Stimulated activated CD4-positive, alpha-beta T cell treated with anti-CD3 and anti-CD28 coated beads, Interleukin-15, amount 100 ng/mL, for 48 hours (primary cell): ENCODE measurements at places on chromosomes 4 and X.

- DNase-seq: no peak
Observed at GRCh38 chrX:16612257-16612897, 37.6 kb upstream of the S100G start.

DNA sequence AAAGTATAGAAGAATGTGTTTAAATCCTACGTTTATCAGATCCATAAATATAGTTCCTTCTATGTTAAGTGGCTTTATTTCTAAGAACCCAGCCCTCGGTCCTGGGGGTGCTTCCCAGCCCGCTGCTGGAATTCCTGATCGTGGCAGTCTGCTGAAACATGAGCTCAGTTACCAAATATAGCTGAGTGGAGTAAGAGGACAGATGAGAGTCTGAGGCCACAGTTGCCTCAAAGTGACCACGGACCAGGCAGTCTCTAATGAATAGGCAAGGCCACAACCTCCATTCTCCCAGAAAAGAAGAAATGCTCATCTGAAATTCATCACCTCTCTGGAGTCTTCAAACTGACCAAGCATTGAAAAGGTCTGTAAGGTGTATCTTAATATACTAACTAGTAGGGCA is at the start of gene PALLD:
PALLD (plus strand) TSS at position 219 of the 400 bp plus-strand sequence.
- DNase-seq: no peak

- no peak for DNase-seq
Observed at GRCh38 chrX:71217298-71217697, 5.7 kb upstream of the GJB1 start.

GRCh38 chrX:56729152-56729850 is at the start of gene NBDY:
TSS of gene NBDY (plus strand) at chrX:56729243. CDS start at chrX:56729354, 111 bp downstream.
- DNase-seq: peak; percentile 13

GRCh38 chr4:57044996-57045395 is 65.2 kb downstream of the IGFBP7 start:
- no peak for DNase-seq

DNA sequence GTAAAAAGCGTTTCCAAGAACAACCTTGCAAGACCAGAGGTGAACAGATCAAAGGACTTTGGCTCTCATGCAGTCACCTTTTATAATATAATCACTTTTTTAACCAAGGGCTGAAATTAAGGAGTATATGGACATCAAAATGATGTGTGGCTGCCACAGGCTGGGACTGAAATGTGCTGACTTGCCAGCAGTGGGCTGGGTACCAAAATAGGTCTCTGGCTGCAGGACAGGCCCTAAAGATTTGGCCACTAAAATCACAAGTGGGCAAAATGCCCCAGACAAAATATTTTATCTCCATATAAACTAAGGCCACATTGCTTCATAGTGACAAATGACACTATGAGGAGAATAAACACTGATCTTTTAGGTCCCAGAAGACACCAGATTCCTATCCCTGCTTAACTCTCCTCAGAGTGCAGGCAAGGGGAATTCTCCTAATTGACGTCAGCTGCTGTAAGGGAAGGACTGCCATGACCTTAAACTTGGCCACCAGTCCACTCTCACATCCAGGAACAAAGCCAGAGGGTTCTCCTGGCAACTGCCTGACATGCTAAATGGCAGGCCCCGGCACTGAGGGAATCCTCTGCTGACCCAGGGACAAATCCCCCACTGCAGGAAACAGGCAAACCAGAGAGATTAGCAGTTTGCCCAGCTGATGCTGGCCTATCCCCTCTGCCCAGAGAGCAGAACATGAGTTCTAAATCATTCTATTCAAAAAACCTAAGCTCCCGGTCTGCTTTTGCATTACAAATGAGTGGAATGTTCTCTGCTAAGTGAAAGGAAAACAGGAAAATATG is 155.8 kb downstream of the PPP3CA start:
- DNase-seq: no peak

DNA sequence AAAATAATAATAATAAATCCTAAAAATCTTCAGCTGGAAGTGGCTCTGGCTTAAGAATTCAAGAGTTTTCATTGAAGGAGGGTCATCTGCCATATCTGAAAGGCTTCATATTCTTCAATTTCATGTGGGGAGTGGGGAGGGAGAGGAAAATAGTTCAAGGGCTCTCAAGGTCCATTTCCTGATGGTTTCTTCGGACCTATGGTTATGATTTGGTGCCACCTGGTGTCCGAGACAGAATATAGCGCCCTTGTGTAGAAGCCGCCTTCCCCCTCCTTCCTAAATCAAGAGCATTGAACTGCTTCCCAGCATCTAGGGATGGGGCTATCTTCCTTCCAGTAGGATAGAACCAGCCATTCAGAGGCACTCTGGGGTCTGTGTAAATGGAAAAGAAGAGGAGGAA is 34.3 kb downstream of the NLGN3 start:
- DNase-seq: peak; percentile 30

DNA sequence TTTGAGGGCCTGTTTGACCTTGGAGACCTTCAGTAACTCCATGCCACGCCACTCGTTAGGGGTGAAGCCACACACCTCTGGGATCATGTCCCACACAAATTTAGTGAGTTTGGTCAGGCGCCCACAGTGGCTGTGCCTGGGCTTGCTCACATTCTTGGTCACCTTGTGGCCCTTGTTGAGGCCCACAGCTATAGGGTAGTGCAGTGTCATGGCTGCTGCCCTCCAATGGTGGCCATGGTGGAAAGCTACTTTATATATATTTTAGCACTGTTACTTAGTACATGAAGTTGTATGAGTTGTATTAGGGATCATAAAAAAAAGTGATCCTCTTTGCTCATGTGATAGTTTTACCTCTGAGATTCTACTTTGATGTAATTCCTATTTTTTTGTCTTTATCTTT is 985 bp upstream of the CXCL11 start:
- no peak for DNase-seq

DNA sequence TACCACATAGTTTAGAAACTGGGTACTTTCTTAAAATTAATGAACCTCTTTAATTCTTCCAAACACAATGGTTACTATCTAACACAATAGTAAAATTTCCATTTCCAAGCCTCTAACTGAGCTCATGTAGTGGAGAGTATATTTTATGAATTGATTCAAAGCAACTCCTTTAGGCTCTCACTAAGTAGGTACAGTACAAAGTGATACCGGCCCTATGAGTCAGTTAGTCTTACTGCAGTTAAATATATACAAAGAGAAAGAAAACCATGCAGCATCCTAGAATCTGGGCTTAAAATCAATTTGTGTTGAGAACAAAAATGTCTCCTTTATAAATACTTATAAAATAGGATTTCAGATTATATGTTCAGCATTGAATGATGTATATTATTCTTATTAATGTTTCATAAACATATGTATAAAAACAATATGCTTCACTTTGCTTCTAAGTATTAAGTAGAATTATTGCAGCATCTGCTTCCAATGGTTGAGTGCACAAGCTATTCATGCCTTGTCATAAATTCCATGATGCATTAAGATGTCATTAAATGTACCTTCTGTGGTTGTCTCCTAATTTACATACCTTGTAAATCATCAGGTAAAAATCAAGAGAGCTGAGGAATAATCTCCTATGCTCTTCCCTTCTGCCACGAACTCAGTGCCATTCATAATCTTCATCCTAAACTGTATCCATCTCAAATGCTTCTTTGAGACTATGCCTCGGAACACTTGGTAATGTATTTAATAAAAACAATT is 1037.8 kb downstream of the STPG2 start:
- DNase-seq: no peak

- DNase-seq: no peak
Observed at GRCh38 chr4:6024313-6024960, 6.2 kb upstream of the C4orf50 start.

GRCh38 chr4:122034619-122035018 is 82.8 kb upstream of the TRPC3 start:
- DNase-seq: no peak

GRCh38 chrX:47518144-47518543 is 35.1 kb upstream of the ZNF41 start:
- no peak for DNase-seq

GRCh38 chr4:4749137-4749536 is 110.3 kb upstream of the MSX1 start:
- DNase-seq: no peak

DNA sequence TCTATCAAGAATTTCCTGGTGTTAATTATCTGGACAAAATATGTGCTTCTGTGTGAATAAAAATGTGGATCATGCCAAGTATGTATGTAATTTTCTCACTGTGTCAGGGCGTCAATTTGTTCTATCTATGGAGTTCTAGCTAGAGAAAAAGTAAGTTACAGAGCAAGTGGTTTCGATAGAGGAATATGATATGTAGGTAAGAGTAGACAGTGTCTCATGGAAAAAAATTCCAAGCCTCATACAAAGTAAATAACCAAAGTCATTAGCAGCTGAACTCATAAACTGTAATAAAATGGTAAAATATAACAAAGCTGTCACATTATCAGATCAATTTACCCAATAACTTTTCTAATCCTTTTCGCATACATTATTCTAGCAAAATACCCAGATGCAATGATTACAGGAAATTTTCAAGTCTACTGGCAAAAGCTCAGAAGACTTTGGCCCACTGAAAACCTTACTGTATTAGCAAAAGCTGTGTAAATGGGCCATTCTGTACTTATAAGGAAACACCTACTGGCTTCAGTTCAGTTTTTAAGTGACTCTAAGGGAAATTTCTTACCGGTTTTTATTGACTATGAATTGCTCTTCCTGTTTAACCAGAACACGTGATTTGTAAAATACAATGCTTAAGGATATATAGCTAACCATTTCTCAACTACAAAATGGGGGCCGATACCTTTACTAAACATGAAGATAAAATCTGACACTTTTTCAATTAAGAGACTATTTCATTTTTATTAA is 121.0 kb upstream of the ARSJ start:
- DNase-seq: no peak

GRCh38 chr4:89077761-89078160 is 20.8 kb upstream of the FAM13A start:
- no peak for DNase-seq

DNA sequence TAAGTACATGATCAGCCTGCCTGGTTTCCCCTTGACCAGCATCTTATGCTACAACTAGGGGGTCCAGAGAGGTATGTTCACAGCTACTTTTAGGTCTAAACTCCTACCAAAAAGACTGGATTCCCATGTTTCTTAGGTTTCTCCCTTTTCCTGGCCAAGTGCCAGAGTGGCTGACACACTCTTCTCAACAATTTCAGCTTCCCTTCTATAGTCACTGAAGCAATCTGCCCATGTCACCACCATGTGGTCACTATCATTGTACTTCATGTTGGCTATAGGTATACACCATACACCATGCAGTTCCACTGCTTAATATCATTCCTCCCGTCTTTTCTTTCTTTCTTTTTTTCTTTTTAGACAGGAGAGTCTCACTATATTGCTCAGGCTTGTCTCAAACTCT is 66.9 kb downstream of the KLHL13 start:
- DNase-seq: no peak

- no peak for DNase-seq
Observed at GRCh38 chrX:11435568-11435967, 142.4 kb downstream of the AMELX start.

DNA sequence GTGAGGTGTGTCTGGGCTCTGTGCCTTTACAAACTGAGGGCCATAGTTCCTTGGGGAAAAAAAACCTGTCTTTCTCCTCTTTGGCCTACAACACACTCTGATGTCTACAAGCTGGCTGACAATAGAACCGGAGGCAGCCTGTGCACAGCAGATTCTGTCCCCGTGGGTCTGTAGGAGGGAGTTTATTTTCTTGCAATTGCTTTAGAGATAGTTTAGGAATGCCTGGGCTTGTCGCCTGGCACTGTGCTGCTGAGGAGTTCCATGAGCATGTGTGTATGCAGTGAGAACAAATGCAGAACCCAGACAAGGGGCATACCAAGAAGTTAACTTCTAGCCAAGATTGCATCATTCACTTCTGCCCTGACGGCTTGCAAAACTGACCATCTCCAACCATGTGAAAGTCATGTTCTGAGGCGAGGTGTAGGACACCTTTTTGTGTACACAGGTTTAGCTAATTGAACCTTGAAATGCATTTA is 54.1 kb downstream of the CCNI start:
- no peak for DNase-seq

GRCh38 chr4:127143460-127144195 is 489.1 kb upstream of the INTU start:
- no peak for DNase-seq

DNA sequence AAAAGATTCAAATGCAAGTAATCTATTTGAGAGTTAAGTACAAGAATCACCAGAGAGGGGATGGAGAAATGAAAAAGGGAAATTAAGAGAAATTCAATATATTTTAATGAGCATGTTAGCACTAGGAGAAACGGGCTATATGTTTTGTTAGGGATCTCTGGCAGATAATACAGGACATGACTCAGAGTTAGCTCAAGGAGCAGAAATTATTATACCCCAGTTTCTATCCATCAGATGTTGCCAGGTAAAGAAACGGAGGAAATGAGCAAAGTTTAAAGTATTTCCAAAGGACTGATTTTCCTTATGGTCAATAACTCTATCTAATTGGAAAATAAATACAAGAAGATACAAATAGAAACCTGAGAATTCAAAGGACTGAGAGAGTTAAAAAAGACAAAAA is 867.6 kb downstream of the TRAM1L1 start:
- DNase-seq: no peak

GRCh38 chr4:89007338-89007939 is 49.5 kb downstream of the FAM13A start:
- DNase-seq: no peak

GRCh38 chr4:177596035-177596434 is 153.8 kb upstream of the AGA start:
- peak; percentile 34 for DNase-seq

DNA sequence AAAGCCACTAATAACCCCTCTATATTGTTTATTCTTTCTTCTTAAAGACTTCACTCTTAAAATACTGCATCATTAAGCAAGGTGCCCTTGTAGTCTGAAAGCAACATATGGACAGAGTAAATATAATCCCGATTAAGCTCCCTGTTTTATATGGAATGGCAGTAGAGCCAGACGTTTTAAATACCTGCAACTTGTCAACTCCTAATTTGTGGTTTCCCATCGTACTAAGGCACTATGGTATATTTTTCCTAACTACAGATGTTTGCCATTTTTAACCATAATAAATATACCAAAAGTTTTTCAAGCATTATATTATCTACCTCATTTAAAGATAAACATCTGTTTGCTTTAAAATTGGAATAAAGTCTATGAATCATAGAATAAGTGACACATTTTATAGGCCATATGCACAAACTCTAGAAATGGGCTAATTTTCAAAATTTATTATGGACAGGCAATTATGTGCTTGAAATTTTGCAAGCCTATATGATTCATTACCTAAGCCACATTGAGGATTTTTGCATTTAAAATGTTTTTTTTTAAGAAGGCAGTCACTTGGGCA is 194.6 kb downstream of the FRMPD4 start:
- DNase-seq: no peak

- no peak for DNase-seq
Observed at GRCh38 chr4:69743476-69744156, 16.8 kb downstream of the SULT1B1 start.

GRCh38 chr4:152102436-152103000 is 341.7 kb upstream of the GATB start:
- no peak for DNase-seq

DNA sequence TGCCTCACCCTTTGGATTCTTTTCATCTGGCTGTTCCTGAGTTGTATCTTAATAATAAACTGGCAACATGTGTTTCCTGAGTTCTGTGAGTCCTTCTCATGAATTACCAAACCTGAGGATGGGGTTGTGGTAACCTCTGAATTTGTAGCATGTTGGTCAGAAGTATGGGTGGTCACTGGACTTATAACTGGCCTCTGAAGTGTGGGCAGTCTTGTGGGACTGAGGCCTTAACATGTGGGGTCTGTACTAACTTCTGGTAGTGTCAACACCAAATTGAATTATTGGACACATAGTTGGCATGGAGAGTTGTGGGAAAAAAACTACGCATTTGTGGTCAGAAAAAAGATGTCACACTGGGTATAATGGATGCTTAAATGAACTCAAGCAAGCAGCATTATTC is 45.0 kb upstream of the TNIP3 start:
- DNase-seq: no peak
